ENCODE measurements at places on chromosomes 16 and 17. TPM values are rescaled to one million over a fixed set of nuclear protein-coding genes. Genes with fewer than 3 reads are reported as not detected.

Gene SRL
- 426 TPM for total RNA-seq

DNA sequence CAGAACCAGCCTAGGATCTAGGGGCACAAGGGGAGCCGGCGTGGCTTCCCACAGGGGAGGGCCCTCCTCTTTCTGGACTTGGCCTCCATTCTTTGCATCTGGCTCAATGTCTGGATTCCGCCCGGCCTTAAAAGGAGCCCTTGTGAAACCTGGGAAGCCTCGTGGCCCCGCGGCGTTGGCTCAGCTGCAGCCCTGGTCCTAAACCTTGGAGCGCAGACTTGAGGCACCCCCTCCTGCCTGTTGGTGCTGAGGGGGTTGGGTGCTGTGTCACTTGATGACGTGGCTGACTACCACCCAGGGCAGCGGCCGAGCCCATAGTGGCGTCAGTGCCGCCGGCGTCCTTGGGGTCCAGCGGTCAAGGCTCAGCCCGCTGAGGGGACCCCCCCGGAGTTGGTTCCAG, 4.4 kb downstream of the TRAPPC2L start:
- no peak for DNase-seq

- DNase-seq: no peak
Observed at GRCh38 chr16:27428026-27428785, 26.2 kb downstream of the IL21R start.

GRCh38 chr17:76866774-76867577, 1.2 kb upstream of the MGAT5B start:
- DNase-seq: no peak

DNA sequence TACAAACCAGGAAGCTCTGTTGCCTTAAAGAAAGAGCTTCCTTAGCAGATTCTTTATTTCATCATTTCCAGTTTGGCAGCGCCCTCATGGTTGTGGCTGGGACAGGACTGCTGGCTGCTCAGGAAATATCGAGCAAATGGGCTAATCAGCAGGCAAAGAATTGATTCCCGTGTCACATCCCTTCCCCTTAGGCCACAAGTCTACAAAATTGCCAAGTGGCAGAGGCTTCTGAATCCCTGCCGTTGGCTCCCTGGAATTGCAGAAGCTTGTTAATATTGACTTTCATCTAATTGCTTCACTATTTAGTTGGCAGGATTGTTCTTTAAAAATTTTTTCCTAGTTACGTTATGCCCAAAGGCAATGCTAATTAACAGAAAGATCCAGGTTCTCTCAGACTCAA, 456.3 kb upstream of the ERCC4 start:
- DNase-seq: no peak

Gene CCT6B
- total RNA-seq: 1.3 TPM

DNA sequence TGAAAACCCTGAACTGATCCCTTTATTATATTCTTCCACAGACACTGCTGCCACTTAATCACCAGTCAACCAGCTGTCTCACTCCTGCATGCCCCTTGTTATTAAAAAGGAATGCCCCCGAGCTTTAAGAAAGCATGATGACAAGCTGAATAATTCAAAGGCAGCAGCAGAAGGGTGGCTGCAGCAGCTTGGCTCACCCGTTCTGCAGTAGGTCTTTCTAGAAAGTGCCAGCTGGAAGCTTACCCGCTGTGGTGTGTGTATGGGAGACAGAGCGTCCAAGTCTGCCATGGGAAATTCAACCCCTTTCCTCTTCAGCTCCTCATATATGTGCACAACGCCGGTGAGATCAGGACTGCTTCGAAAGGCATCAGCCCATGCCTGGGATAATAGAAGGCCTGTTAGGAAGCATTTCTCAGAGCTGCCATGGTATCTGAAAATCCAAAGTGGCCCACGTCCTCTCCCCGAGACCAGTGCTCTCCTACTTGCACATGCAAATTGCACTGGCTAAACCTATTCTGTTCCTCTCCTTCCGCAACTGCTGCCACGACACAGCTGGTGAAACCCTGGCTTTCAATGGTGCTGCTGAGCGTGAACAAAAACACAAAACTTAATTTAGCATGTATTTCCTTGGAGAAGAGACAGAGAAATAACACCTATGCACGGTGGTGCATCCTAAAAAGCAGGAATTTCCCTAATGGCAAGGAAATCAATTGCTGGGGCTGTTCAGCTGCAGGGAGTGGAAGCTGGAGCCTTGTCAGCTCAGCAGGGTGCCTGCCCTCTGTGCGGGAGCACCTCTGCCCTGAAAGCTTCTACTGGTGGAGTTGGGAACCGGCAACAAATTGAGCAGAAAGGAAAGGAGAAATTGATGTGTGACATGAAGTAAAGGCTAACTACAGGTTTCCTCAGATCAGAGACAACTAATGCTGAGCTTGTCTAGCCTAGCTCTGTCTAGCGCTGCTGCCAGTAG, 47.9 kb upstream of the SREBF1 start:
- no peak for DNase-seq

GRCh38 chr16:76661691-76662235, 384.6 kb downstream of the CNTNAP4 start:
- no peak for DNase-seq

- DNase-seq: no peak
Observed at GRCh38 chr16:85515830-85516397, 97.2 kb upstream of the GSE1 start.

Gene PRAC1
- total RNA-seq: not detected

- no peak for DNase-seq
Observed at GRCh38 chr17:6166492-6167179, 96.5 kb downstream of the WSCD1 start.

Gene KRT34
- total RNA-seq: not detected

Gene OR4D1
- not detected for total RNA-seq

GRCh38 chr17:71192039-71192555, 928.7 kb upstream of the SOX9 start:
- no peak for DNase-seq

- no peak for DNase-seq
Observed at GRCh38 chr16:89826531-89827382, 1.5 kb upstream of the SPIRE2 start.

DNA sequence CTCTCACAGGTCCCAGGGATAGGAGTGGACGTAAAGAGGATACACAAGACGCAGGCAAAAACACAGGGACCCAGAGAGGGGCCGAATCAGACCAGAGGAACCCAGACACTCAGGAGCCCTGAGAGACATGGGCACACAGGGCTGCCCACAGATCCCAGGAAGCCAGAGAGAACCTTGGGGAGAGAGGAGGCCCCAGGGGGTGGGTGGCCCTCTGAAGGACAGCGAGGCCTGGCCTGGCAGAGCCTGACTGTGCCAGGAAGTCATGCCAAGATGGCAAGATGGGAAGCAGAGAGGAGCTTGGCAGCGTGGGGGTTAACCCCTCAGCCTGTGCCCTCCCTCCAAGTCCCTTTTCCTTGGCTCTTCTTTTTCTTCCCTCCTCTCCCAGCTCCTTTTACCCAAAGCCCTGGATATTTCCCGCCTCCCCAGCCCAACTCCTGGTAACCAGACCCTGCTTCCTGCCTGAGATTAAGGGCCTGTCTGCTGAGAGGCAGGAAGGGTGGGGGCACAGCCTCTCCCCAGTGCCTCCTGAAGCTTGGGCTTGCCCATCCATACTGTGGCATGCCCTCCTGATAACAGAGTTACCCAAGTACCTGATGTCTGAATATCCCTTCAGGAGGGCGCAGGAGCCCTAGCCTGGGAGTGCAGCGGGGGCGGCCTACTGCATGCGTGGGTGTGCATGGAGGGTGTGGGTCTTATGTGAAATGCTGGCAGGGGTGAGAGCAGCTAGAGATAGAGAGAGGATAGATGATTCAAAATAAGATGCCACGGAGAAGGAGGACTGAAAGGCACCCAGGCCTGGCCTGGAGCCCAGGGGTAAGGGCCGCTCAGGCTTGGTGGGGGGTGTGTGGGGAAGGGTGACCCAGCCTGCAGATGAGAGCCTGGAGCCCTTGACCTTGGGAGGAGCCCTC, 6.0 kb upstream of the TBX21 start:
- peak; percentile 16 for DNase-seq

Gene UNC13D
- total RNA-seq: 8.6 TPM

DNA sequence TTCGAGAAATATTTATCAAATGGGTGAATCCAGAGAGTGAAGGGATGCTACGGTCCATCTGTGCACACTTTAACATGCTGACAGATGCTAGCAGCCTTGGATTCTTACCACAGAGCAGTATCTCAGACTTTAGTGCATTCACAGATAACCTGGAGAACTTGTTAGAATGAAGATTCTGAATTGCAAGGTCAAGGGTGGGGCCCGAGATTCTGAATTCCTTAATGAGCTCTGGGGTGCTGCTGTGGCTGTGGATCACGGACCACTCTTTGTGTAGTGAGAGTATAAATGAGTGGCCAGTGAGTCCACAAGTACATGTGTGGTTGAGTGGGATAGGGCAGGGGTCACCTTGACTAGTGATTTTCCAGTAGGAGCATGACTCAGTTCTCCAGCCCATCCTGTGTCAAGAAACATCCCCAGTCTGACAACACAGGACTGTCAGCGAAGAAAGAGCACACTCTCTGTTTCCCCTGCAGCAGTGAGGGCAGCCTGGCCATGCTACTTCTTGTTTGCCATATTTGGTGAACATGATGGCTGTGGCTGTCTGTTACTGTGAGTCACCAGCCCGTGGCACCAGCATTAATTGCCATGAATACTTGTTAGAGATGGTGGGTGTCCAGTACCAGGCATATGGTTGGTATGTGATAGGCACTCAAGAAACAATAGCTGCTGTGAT, 13.0 kb upstream of the SALL1 start:
- DNase-seq: no peak

GRCh38 chr17:76345377-76345974, 8.2 kb downstream of the PRPSAP1 start:
- DNase-seq: no peak

Gene TNP2
- not detected for total RNA-seq

Gene ITGA2B
- total RNA-seq: 0.72 TPM

- DNase-seq: peak; percentile 65
Observed at GRCh38 chr16:89410794-89411309, 79.5 kb downstream of the ANKRD11 start.

Gene RRAD
- 86.7 TPM for total RNA-seq

GRCh38 chr17:32722733-32723132, 154.2 kb downstream of the MYO1D start:
- DNase-seq: no peak

- DNase-seq: no peak
Observed at GRCh38 chr16:2663553-2664546, 18.5 kb upstream of the KCTD5 start.

GRCh38 chr17:40024901-40025300, 9.7 kb downstream of the CSF3 start:
- peak; percentile 6 for DNase-seq

DNA sequence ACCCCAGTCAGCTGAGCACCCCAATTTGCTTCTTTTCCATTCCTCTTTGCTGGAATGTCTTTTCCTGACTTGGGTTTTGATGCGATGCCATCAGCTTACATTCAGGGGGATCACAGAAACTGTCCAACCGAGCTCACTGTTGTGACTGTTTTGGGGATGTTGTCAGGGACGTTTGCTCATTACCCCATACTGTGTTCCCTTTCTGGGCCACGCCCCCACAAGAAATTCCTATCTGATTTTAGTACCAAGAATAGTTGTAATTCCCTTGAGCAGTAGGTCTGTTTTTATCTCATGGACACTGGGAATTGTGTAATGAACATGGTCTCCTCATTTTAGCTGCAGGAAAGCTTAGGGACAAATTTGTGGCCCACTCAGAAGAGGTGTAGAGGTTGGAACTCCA, 2.6 kb upstream of the NTN1 start:
- no peak for DNase-seq

DNA sequence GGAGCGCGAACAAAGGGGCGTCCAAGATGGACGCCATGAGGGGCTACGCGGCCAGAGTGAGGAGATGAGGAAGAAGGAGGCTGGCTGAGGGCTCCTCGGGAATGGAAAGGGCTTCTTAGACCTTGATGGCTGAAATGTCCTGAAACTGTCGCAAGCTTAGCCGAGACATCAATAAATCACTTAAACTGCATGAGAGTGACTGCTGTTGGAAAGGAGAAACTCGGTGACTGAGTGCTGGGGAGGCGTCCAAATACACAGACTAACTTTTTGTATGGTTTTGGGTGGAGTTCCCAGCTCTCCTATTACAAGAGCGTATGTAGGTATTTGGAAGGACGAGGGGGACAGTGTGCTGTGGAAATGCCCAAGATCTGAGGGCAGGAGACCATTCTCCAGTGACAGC, 1.4 kb upstream of the GEMIN4 start:
- DNase-seq: no peak

Gene TMEM186
- total RNA-seq: 13.0 TPM

Gene CD300A
- total RNA-seq: 1.9 TPM

GRCh38 chr16:69017036-69017783, 88.2 kb upstream of the HAS3 start:
- DNase-seq: no peak

Gene MMP28
- 1.5 TPM for total RNA-seq

Gene SHBG
- not detected for total RNA-seq

GRCh38 chr17:5422505-5422904, 2.5 kb downstream of the RPAIN start:
- DNase-seq: no peak

DNA sequence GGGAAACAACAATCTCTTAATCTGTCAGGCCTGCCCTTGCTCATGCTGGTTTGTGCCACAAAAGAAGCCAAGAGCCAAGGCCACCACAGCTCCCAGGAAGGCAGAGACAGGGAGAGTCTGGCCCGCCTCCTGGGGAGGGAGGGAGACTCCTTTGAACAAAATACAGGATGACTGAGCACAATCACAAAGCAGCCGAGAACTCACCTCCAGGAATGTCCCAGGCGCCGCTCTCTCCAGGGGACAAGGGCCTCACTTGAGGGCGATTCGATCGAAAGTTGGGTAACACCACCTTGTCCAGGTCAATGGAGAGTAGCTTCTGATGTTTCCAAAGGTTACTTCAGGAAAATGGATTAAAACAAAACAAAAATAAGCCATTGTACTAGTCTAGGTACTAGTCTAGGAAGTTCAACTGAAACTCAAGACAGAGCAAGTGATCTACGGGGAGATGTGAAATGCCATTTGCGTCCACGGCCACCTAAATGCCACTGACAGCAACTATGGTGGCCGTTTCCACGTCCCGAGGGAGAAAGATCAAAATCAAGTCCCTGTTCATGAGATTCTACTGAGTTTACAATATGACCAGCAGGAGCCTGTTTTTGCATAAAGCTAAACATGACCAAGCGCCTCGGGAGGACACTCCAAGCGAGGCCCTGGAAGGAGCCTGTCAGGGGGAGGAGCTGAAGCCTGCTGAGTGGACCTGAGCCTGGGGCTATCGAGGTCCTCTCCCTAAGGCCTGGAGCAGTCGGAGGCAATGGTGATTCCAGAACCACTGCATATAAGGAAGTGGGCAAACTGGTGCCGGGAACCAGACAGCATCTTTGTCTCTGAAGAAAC, 13.4 kb upstream of the SLC38A8 start:
- DNase-seq: peak; percentile 26

- DNase-seq: no peak
Observed at GRCh38 chr16:10838621-10839278, 20.2 kb upstream of the TVP23A start.

GRCh38 chr16:3538222-3538621, 37.4 kb downstream of the CLUAP1 start:
- DNase-seq: peak; percentile 54

Gene HS3ST2
- 0.17 TPM for total RNA-seq

GRCh38 chr16:11131706-11132105, 124.3 kb downstream of the SOCS1 start:
- peak; percentile 70 for DNase-seq

Gene PRR29
- total RNA-seq: 0.20 TPM

DNA sequence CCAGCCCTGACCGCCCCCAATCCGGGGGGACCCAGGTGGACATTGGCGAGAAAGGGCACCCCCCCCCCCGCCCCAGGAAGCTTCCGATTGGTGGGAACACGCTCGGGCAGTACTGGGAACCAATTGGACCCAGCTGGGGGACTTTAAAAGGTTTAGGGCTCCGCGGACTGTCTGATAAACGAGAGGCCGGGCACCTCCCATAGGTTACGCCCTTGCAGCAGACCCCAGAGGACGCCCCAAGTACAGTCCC, 245 bp downstream of the TMEM256 start:
- DNase-seq: no peak
